ENCODE measurements at places on chromosomes 5 and 9.

- DNase-seq = no peak
Observed at GRCh38 chr5:305459-305858, 16.1 kb upstream of the AHRR start.

- no peak for DNase-seq
Observed at GRCh38 chr5:126864042-126864688, 87.2 kb downstream of the LMNB1 start.

DNA sequence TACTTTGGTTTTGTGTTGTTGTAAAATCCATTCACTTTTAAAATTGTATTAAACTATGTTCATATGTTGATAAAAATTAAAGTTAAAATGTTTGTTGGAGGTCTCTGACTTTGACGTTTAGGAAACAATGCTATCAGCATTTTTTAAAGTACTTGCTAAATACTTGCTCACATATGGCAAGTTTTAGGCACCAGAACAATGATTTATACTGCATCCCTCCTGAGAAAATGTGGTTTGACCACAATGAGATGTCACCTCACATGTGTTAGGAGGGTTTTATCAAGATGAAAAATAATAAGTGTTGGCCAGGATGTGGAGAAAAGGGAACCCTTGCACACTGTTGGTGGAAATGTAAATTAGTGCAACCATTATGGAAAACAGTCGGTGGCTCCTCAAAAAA lies 180.8 kb downstream of the HSD17B3 start:
- DNase-seq = no peak

- peak; percentile 58 for DNase-seq
Observed at GRCh38 chr5:34914671-34915138, 599 bp downstream of the RAD1 start.

GRCh38 chr9:14906644-14907359 lies 3.4 kb downstream of the FREM1 start:
- DNase-seq = no peak

- DNase-seq = no peak
Observed at GRCh38 chr5:68932830-68933434, 160.9 kb upstream of the SLC30A5 start.

GRCh38 chr5:39476843-39477220 lies 52.1 kb upstream of the DAB2 start:
- DNase-seq = no peak

Data from NCI-H526 treated with DMSO at 0.1 percent for 48 hours (cell line).